Keratinocyte (primary cell): ENCODE measurements at places on chromosomes 2 and 18. TPM values are rescaled to one million over a fixed set of nuclear protein-coding genes. Genes with fewer than 3 reads are reported as not detected.

OXER1 gene
- polyA plus RNA-seq: not detected in 3 replicates

RMND5A gene
- 19.0 to 26.0 TPM (median 24.7 TPM) in 3 replicates for polyA plus RNA-seq

GRCh38 chr2:216405588-216405987, 6.7 kb upstream of the SMARCAL1 start:
- no peak for DNase-seq

DNA sequence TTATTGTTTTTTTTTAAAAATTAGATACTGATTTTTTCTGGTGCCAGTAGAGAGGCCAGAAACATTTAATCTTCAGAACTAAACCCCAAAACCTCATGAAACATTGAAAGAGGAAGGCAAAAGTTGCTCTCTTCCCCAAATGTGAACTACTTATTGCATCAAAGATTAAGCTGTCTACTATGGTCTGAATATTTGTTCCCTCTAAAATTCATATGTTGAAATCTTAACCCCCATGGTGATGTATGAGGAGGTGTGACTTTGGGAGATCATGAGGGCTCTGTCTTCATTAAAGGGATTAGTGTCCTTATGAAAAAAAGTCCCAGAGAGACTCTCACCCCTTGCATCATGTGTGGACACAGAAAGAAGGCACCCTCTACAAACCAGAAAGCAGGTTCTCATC, 28.2 kb upstream of the SLC8A1 start:
- DNase-seq: no peak

TRIM54 gene
- not detected in 3 replicates for polyA plus RNA-seq

GRCh38 chr2:157827377-157827776, 48.8 kb downstream of the ACVR1 start:
- DNase-seq: no peak

GRCh38 chr2:42117923-42118753, 51.0 kb upstream of the EML4 start:
- DNase-seq: no peak

NRP2 gene
- 9.1 to 20.6 TPM (median 20.6 TPM) in 3 replicates for polyA plus RNA-seq

- DNase-seq: no peak
Measured at GRCh38 chr2:129469871-129470270, 509.6 kb upstream of the RAB6C start.

GRCh38 chr2:178473931-178474330, 4.5 kb downstream of the FKBP7 start:
- no peak for DNase-seq

DNA sequence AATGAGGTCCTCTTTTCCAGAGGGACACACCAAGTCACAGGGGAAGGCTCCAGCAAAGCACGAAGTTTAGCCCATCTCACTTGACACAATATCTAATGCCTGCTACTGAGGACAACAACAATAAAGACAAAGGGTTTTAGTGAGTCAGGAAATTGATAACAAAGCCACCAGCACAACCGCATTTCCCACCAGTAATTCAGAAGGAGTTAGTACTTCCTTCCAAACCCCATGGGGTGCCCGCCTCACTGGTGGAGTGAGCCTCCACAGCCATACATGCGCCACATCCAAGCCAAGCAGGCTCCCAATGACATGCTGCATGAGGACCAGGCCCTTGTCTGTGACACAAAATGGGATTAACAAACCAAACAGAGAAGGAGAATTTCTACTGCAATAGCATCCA, 40.1 kb downstream of the MRPL35 start:
- DNase-seq: no peak

- DNase-seq: no peak
Measured at GRCh38 chr2:113135317-113135716, 7.9 kb downstream of the IL1RN start.

DNA sequence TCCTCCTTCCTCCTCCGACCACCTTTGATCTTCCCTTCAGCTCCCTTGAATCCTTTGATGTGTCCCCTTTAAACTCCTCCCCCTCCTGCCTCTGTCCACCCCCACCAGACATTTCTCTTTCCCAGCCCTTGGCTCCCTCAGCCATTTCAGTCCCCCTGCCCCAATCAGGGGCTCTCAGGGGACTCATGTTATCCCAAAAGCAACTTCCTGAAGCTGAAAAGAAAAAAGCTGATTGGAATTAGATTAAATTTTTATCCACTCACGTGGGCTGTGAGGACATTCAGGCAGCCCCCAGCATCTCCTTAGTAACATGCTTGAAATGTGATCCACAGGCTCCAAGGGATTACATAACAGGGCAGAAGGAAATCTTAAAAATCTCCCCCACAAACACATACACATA, 81.3 kb downstream of the NEURL3 start:
- no peak for DNase-seq

DNA sequence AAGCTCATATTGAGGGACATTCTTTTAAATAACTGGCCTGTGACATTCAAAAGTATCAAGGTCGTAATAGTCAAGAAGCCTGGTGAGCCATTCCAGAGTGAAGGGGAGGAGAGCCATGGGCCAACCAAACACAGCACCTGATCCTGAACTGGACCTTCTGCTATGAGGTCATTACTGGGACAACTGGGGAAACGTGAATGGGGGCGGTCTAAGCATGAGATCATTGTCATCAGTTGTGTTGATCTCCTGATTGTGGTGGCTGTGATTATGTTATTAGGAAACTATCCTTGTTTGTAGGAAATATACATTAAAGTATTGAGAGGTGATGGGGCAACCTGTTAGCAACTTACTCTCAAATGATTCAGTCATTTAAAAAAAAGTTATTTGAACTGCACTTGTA, 79.3 kb downstream of the FBXO15 start:
- DNase-seq: no peak

- no peak for DNase-seq
Measured at GRCh38 chr18:24974431-24974830, 377.5 kb downstream of the ZNF521 start.

- no peak for DNase-seq
Measured at GRCh38 chr2:231482806-231483391, 18.6 kb upstream of the NCL start.

DNA sequence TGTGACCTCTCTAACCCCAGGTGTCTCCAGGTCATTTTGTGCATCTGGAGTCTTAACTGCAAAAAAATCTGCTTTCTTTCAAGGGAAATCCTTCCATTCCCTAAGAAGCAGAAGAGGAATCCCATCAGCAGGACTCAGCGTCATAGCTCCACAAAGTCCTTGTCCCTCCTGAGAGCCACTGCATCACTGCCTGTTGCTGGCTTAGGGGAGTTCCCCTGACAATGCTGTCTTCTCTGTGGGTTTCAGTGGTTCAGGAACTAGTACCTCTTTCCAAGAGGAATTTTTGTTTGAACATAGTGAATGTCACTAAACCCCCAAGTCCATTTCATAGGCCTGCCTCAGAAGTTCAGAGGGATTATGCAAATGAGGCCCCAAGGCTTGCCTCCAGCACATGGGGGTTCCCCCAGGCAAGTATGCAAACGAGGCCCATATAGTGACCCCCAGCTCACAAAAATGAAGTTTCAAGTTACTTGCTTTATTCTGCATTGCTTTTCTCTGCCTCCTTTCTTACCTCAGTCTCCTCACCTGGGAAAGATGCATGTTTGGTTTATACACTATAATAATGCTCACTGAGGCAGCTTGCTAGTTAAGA, 513.9 kb upstream of the MEX3C start:
- DNase-seq: no peak

GRCh38 chr2:145114726-145115125, 594.8 kb upstream of the ZEB2 start:
- no peak for DNase-seq

GRCh38 chr2:61177727-61178549, 15.9 kb downstream of the C2orf74 start:
- no peak for DNase-seq

GRCh38 chr18:42976869-42977590, 138.5 kb downstream of the RIT2 start:
- DNase-seq: no peak

DNA sequence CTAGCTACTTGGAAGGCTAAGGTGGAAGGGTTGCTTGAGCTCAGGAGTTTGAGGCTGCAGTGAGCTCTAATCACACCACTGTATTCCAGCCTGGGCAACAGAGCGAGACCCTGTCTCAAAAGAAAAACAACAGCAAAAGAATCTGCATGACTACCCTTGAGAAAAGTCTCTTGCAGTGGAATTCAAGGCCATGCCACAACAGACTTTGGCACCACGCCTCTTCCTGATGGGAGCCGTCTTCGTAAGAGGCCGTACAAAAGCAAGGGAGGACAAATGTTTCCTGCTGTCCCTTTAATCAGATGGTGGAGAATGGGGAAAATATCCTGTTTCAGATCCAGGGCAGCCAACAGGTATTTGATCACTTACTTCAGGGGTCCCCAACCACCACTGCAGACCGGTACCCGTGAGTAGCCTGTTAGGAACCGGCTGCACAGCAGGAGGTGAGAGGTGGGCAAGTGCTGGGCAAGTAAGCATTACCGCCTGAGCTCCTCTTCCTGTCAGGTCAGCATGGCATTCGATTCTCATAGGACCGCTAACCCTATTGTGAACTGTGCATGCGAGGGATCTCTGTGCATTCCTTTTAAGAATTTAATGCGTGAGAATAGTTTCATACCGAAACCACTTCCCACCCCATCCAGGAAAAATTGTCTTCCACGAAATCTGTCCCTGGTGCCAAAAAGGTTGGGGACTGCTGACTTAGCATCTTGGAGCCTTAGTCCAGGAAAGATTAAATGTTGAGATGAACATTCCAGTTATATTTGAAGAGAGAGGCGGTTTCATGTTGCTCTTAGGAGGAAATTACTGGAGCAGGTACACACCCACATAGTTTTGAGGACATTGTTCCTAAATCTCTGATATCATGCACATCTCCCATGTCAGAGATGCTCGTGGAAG, 94.4 kb upstream of the XPO1 start:
- DNase-seq: no peak

TMEFF2 gene
- not detected in 3 replicates for polyA plus RNA-seq

PDE1A gene
- polyA plus RNA-seq: 0.06 to 0.10 TPM (median 0.07 TPM) in 3 replicates

- DNase-seq: no peak
Measured at GRCh38 chr2:19887510-19887909, 14.3 kb downstream of the TTC32 start.

GRCh38 chr2:80300954-80301353, 3.6 kb downstream of the LRRTM1 start:
- no peak for DNase-seq

DNA sequence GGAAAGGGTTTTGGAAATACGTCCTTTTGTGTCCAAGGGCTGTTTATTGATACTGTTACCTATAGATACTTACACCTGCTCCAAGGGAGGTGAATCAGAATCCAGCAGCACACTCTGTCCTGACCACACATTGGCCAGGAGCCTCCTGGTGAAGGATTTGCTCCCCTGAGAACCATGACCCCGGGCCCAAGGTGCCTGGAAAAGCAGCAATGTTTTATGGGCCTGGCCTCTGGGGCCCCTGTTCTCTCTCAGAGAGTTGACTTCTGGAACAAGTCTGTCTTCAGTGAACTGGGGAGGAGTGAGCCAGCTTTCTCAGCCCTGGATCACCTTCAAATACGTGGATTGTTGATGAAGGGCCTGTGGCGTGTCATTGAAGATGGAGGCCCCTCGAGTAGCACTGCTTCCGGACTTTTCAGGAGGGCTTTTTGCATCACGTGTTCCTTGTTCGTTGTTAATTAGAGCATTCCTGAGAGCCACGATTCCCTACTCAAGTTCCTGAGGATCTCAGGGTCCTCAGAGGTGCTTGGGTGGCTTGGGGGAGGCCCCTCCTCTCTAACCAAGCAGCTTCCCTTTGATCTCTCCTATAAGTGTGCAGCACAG, 78.5 kb upstream of the RPL31 start:
- DNase-seq: no peak

RAPGEF4 gene
- 0.76 to 1.6 TPM (median 1.2 TPM) in 3 replicates for polyA plus RNA-seq

DNA sequence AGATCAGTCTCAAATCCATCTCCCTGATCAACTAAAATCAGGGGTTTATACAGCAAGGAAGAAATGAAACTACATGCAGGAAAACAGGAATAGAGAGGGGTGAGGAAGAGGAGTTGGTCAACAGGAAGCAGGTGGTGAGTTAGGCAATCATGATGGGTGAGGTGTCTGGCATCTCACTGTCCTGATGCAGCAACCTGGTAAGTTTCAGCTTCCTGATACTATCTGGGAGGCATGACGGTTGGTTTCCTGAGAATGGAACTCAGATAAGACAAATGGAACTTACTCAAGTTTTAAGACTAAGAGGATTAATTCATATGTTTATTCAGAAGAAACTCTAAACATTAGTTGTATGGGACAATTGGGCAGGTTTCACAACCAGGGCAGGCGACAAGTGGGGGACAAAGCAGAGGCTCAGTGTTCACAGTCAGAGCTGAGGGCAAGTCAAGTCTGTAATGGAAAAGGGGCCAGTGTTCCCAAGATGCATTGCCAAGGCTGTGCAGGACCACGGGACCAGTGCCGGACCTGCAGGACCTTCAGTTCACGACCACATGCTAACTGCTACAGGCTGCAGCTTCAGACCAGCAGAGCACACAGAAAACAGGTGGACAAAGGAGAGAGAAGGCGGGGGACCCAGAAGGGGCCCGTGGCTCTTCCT, 17.7 kb upstream of the GALM start:
- DNase-seq: no peak

- DNase-seq: no peak
Measured at GRCh38 chr2:43035922-43036321, 190.5 kb downstream of the ZFP36L2 start.

- DNase-seq: no peak
Measured at GRCh38 chr2:186695081-186695756, 1.4 kb downstream of the FAM171B start.

ZSWIM2 gene
- not detected in 3 replicates for polyA plus RNA-seq

- DNase-seq: no peak
Measured at GRCh38 chr2:230329946-230330605, 3.1 kb downstream of the SP140L start.

POTEJ gene
- not detected in 3 replicates for polyA plus RNA-seq

DNA sequence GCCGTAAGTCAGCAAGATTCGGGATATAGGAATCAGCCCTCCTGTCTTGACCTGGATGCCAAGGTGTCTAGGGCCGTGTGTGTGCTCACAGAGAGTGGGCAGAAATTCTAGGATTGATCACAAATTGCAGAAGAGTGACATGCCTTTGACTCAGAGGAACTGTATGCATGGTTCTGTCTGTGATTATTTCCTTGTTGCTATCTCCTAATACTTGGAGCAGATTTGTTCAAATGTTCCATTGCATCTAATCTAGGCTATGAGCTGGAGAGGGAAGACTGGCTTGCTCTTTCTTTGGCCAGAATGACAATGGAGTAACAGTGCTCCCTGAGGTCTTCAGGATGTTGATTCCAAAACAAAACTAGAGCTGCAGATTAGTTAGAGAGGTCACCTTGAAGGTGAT, 115.0 kb downstream of the EN1 start:
- DNase-seq: no peak

DNA sequence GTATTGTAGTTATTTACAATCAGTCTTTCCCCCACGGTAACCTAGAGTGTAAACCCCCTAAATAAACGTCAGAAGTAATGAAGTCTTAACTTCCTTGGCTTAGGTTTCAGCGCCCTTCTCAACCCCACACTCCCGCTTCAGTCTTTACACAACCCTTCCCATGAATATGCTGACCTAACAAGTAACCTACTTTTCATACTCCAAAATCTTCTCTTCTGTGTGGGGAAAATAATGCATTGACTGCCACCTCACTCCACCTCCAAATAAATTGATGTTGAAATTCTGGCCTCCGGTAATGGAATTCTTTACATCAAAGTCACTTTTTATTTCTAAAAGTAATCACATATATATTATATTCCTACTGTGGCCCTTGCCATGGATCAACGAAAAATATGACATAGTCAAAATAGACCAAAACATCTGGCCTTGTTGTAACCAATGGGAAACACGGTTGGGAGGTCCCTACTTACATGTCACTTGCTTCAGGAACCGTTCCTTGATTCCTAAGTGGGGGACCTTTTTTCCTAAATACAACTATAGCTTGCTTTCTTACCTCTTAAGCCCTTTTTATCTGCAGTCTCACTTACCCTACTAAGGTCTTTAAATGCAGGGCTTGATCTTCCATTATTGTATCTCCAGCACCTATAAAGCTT, 961 bp downstream of the GEN1 start:
- DNase-seq: no peak

CDK15 gene
- polyA plus RNA-seq: 0.35 to 1.4 TPM (median 0.96 TPM) in 3 replicates

RNU2-63P gene
- 2.4 TPM in 1 of 3 replicates, not detected in the others for polyA plus RNA-seq

LRP1B gene
- polyA plus RNA-seq: 0.01 TPM in 1 of 3 replicates, not detected in the others

GPAT2 gene
- polyA plus RNA-seq: 0.05 to 0.29 TPM (median 0.06 TPM) in 3 replicates
